ENCODE measurements at places on chromosomes 2 and 18.

DNA sequence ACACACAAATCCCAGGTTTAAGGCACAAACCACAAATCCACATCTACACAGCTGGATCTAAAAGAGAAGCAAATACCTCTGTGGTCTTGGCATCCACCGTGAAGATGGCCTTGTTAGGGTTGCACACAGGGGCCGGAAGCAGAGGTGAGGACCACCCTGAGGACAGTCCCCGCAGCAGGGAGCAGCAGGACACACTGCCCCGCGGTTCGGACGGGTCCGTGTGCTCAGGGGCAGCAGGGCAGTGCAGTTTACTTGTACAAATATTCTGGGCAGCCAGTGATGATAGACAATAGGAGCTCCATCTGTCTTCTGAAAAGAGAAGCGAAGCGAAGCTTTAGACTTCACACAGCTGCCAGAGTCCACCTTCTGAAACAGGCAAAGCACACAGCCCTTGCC, 8.8 kb downstream of the PASK start:
- no peaks in the 10 kb centered on the region for H3K4me1 ChIP-seq
- no peak overlapping the region for H3K4me3 ChIP-seq
- H3K27ac ChIP-seq: no peak overlapping the region
- DNase-seq: no peak
- peaks cover 9% of the 10 kb centered on the region for H3K36me3 ChIP-seq

- no peak for DNase-seq
- H3K36me3 ChIP-seq: no peaks in the 10 kb centered on the region
- no peak overlapping the region for H3K4me3 ChIP-seq
- no peaks in the 10 kb centered on the region for H3K4me1 ChIP-seq
- H3K27me3 ChIP-seq: no peaks in the 10 kb centered on the region
Observed at GRCh38 chr2:176421297-176422050, 152.2 kb downstream of the MTX2 start.

GRCh38 chr2:237315829-237316225, 98.1 kb downstream of the COL6A3 start:
- DNase-seq: no peak
- no peaks in the 10 kb centered on the region for H3K36me3 ChIP-seq
- H3K27me3 ChIP-seq: no peaks in the 10 kb centered on the region

- no peaks in the 10 kb centered on the region for H3K4me1 ChIP-seq
- H3K36me3 ChIP-seq: no peaks in the 10 kb centered on the region
- H3K4me3 ChIP-seq: no peak overlapping the region
- no peak overlapping the region for H3K27ac ChIP-seq
Observed at GRCh38 chr18:8799001-8799400, 93.6 kb downstream of the MTCL1 start.

DNA sequence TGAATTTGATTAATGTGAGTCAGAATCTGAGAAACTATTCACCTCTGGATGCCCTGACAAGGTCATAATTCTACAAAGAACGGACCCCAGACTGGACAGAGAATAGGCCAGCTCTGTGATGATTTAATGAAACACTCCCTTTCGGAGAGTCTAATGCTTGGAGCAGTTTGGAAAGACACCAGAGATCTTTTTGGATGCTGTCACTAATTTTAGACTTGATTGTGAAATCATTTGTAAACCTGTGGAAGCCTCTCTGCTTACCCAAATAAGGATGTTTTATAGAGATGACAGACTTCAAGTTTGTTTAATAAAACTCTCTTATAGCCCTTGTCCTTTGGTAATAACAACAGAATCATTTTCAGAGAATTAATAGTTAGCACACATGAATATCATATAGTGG, 83.5 kb downstream of the MYL12B start:
- no peaks in the 10 kb centered on the region for H3K27me3 ChIP-seq
- H3K4me3 ChIP-seq: no peak overlapping the region
- H3K27ac ChIP-seq: no peak overlapping the region
- no peak for DNase-seq
- no peaks in the 10 kb centered on the region for H3K4me1 ChIP-seq
- H3K36me3 ChIP-seq: no peaks in the 10 kb centered on the region

GRCh38 chr2:54341656-54342055, 85.6 kb upstream of the TSPYL6 start:
- H3K27ac ChIP-seq: no peak overlapping the region
- DNase-seq: no peak
- H3K4me3 ChIP-seq: no peak overlapping the region
- no peaks in the 10 kb centered on the region for H3K4me1 ChIP-seq
- no peaks in the 10 kb centered on the region for H3K27me3 ChIP-seq

GRCh38 chr18:10055125-10055750, 141.4 kb downstream of the VAPA start:
- H3K4me1 ChIP-seq: no peaks in the 10 kb centered on the region
- no peak for DNase-seq
- no peak overlapping the region for H3K4me3 ChIP-seq
- H3K27me3 ChIP-seq: no peaks in the 10 kb centered on the region
- no peaks in the 10 kb centered on the region for H3K36me3 ChIP-seq
- no peak overlapping the region for H3K27ac ChIP-seq

GRCh38 chr2:197248623-197249022, 62.0 kb downstream of the ANKRD44 start:
- no peak overlapping the region for H3K4me3 ChIP-seq

DNA sequence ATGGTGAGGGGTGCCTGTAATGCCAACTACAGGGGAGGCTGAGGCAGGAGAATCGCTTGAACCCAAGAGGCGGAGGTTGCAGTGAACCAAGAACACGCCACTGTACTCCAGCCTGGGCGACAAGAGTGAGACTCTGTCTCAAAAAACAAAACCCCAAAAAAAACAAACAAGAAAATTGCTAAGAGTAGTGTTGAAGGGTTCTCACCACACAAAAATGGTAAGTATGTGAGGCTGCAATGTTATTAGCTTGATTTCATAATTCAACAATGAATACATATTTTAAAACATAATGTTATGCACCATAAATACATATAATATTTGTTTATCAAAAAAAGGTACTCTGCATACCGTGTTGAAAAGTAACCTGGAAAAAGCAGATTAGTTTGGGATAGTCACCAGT, 45.8 kb downstream of the PSMG2 start:
- H3K4me1 ChIP-seq: peaks cover 12% of the 10 kb centered on the region
- H3K27ac ChIP-seq: no peak overlapping the region
- no peaks in the 10 kb centered on the region for H3K27me3 ChIP-seq
- no peaks in the 10 kb centered on the region for H3K36me3 ChIP-seq
- DNase-seq: no peak
- H3K4me3 ChIP-seq: no peak overlapping the region

DNA sequence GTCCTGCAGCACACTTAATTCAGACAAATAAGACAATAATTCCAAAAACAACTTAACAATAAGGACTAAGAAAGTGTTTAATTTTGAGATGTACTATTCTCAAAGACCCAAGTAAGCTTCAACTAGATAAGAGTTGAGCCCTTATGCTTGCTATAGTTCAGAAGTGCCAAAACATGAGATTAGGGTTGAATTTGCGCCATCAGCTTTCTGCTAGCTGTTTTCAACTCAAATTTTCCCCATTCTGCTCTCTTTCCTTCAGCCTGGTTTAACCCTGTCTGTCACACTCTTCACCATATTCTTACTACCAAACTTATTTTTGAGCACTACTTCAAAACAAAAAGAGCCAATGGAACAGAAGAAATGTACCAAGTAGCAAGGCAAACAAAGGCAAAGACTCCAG, 4.1 kb downstream of the NFE2L2 start:
- H3K36me3 ChIP-seq: no peaks in the 10 kb centered on the region
- H3K27ac ChIP-seq: no peak overlapping the region
- H3K4me1 ChIP-seq: peaks cover 62% of the 10 kb centered on the region
- DNase-seq: no peak

DNA sequence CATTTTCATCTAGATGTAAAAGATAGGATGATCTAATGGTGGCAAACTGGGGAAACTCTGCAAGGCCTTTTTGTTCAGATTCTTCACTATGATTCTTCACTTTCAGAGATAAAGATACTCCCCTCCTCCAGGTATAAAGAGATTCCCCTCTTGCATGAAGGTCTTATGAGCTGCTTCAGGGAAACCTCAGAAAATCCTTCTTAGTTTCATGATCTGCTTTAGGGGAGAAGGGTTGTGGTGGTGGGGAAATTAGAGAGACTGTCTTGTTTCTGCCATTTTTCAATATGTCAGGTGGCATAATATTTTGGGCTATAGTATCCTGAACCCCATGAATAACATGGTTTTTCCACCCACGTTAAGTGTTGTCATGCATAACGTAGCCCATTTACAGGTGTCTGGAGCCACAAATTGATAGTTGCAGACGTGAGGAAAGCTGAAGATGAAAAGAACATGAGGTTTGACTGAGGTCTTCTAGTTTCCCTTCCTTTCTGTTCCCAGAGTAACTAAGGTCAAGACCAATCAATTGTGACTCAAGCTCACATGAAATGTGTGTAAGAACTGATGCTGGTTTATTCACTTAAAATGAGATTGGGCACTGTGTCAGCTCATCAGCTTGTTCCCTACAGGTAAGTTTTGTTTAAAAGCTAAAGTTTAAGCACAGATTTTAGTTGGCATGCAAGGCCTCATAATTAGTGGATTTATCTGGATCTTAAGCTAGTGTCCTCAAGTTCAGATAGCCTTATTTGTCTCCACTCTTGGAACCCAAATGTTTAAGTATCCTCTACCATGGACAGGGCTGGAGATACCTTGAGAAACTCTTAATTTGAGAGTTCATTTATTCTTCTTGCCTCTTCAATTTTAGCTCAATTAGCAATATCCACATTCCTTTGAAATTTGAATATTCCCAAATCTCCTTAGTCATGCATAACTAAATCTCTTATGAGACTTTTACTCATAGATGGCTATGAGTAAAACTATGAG, 304.5 kb upstream of the FANCL start:
- H3K27me3 ChIP-seq: no peaks in the 10 kb centered on the region
- no peaks in the 10 kb centered on the region for H3K4me1 ChIP-seq
- no peaks in the 10 kb centered on the region for H3K36me3 ChIP-seq
- H3K4me3 ChIP-seq: no peak overlapping the region
- H3K27ac ChIP-seq: no peak overlapping the region

DNA sequence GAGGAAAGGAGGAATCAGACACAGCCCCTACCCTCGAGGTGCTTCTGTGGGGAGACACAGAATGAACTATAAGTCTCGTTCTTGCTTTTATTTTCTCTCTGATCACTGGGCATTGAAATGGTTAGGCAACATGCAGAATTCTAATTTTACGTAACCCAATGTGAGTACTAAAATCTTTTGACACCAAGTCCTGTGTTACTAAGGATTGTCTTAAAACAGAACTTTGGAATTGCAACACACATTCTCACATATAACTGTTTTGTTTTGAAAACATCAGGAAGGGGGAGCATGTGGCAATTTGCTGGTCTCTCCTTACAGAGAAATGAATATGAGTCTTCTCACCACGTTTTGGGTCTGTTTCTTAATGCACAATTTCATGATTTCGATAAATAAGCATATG, 23.6 kb upstream of the SULT1C4 start:
- DNase-seq: no peak
- no peak overlapping the region for H3K27ac ChIP-seq
- H3K4me3 ChIP-seq: no peak overlapping the region
- H3K27me3 ChIP-seq: no peaks in the 10 kb centered on the region
- H3K4me1 ChIP-seq: no peaks in the 10 kb centered on the region
- no peaks in the 10 kb centered on the region for H3K36me3 ChIP-seq

GRCh38 chr2:220509096-220509757, 881.8 kb downstream of the SLC4A3 start:
- H3K27me3 ChIP-seq: no peaks in the 10 kb centered on the region
- no peak overlapping the region for H3K27ac ChIP-seq
- H3K36me3 ChIP-seq: no peaks in the 10 kb centered on the region
- DNase-seq: no peak

- no peaks in the 10 kb centered on the region for H3K4me1 ChIP-seq
- H3K36me3 ChIP-seq: no peaks in the 10 kb centered on the region
- DNase-seq: no peak
- H3K27ac ChIP-seq: no peak overlapping the region
Observed at GRCh38 chr2:144156736-144157640, 362.9 kb downstream of the ZEB2 start.

Measured in CD8-positive, alpha-beta memory T cell (primary cell).